ENCODE measurements at places on chromosomes 6 and 20.
A peak's percentile ranks its signal among the peaks of the same experiment; 100 is the strongest.

DNA sequence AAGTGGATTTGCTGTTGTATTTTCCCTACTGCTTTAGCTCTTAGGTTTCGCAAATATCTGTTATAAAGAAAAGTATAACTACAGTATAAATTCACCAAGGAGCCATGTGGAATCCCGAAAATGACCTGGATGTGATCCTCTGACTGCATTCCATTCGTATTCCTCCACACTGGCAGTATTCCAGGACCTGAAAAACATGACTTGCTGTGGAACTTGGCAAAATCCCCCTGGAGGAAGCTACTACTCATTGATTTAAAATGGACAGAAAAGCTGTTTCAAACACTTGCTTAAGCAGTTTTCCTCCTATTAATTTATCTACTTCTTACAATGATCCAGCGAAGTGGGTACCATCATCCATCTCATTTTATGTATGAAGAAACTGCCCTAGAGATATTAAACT is 13.3 kb upstream of the ENPP5 start:
- DNase-seq = peak; percentile 26

DNA sequence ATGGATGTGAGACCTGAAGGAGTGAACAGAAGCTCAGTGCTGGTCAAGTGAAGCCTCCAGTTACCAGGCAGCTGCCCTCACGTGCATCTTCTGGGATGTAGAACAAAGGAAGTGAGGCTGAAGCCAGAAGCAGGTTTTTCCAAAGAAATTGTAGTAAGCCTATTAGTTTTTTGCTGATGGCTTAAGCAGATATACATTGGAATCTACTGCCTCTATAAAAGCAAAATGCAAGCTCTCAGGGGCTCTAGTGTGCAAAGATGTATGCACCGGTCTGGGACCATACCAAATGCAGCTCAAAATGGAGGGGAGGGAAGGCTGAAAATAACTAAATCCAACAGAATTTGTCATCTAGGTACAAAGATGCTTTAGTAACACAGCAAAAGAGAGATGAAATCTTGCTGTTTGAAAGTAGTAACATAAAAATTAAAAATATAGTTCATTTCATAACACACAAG is 77.0 kb downstream of the DTNBP1 start:
- no peak for DNase-seq

- no peak for DNase-seq
Observed at GRCh38 chr20:25179439-25180089, 15.9 kb upstream of the ENTPD6 start.

GRCh38 chr20:62523473-62524203 is 47.8 kb upstream of the GATA5 start:
- DNase-seq = peak; percentile 49

DNA sequence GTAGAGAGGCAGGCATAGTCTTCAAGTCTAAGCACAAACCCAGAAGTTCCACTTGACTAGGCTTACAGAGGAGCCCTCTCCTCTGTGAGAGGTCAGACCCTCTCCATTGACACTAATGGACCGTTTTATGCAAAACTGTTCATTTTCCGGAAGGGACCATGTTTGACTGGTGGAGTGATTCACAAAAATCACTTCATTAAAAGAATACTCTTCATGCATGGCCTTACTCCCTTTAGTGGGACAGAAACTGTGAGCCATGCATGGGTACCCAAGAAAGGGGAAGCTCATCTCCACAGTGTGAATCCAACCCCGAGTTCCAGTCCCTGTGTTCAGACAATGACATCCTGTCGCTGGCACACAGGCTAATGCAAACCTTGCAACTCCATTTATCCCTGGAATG is 63.2 kb downstream of the OLIG3 start:
- no peak for DNase-seq

DNA sequence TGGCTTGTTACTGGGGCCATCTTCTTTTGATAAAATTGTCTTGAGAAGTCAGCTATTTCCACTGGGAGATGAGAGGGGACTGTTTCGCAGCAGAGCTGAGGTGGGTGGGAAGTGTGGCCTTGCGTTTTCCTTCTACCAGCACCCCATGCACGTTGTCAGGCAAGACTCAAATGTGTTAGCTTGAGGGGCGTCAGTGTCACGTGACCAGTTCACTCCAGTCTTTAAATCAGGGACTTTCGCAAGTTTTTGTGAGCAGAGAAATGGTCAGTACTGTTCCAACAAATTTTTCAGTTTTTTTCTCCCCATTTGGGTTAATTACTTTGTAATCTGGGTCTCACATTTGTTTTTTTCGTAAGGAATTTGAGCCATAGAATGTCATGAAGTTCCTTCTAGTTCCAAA is 20.7 kb upstream of the ADRM1 start:
- no peak for DNase-seq

- DNase-seq = no peak
Observed at GRCh38 chr6:147759093-147759492, 250.6 kb downstream of the SAMD5 start.

- no peak for DNase-seq
Observed at GRCh38 chr6:121901432-121901831, 466.0 kb downstream of the GJA1 start.

DNA sequence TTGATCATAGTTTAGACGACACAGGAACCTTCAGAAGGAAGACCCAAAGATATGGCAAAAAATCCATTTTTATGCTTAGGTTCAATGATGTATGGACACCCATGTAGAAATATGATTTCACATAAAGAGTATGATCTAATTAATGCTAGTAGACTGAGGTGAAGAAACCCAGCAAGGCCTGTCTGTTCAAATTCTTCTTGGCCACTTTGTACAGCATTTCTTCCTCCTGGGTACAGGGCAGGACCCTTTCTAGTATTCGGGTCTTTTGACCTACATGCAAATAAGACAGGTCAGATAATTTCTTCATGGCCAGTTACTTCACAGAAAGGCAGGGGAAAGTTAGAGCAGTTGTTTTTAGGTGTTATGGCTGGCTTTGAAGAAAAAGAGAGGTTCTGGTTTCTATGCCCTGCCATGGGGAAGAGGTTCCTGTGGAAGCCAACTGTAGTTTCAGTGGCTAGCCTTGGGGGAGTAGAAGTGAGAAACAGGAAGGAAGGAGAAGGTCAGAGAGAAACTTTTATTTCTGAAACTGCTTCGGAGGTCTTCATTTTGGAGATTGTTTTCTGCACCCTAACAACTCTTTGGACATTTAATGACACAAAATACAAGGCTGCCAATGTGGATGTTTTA is 208.3 kb downstream of the PTPRK start:
- DNase-seq = no peak

- DNase-seq = peak; percentile 66
Observed at GRCh38 chr20:39661833-39662232, 699.7 kb downstream of the DHX35 start.

GRCh38 chr6:166366921-166367320 is 15.8 kb downstream of the MPC1 start:
- DNase-seq = no peak

- peak; percentile 12 for DNase-seq
Observed at GRCh38 chr20:41696428-41696827, 78.3 kb upstream of the CHD6 start.

- no peak for DNase-seq
Observed at GRCh38 chr20:56381501-56381900, 10.5 kb downstream of the AURKA start.

DNA sequence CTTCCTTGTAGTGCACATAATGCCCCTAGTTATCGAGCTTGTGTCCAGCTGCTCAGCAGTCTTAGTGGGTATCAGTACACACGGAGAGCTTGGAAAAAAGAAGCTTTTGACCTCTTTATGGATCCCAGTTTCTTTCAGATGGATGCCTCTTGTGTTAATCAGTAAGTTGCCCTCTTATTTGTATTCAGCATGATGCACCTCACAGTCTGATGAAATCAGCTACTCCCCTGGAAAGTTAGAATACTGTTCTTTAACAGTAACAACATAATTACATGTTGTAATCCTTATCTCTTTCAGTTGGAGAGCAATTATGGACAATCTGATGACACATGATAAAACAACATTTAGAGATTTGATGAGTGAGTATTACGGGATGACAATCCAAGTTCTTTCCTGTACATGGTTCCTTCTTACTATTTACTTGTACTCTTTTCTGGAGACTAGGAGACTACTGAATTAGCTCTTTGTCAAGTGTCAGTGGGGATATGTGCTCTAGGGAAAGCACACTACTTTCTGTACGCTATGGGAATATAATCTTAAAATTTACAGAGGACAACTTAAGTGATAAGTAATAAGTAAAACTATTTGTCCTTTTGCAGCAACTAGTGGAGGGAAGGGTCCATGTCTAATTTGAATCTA is 39.1 kb downstream of the PGM3 start:
- DNase-seq = no peak

DNA sequence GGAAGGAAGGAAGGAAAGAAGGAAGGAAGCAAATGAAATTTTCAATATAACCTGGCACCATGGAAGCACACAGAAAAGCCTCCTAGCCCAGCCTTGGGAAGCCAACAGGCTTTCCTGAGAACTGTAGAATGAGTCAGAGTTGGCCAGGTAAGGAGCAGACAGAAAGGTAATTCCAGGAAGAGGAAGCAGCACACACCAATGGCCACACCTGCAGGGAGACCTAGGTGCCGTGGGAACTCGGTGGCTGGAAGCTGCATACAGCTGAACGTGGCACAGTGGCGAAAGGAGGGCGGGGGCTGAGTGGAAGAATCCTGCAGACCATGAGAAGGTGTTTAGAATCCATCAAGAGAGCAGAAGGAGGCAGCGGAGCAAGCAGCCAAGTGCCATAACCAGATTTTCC is 224.8 kb upstream of the RREB1 start:
- no peak for DNase-seq

- DNase-seq = no peak
Observed at GRCh38 chr6:111411046-111411445, 72.0 kb downstream of the REV3L start.

- DNase-seq = peak; percentile 19
Observed at GRCh38 chr6:7086488-7086887, 21.3 kb upstream of the RREB1 start.

GRCh38 chr6:110575925-110576463 is 99.6 kb upstream of the SLC22A16 start:
- DNase-seq = no peak

- no peak for DNase-seq
Observed at GRCh38 chr6:121951123-121951522, 448.3 kb upstream of the HSF2 start.

DNA sequence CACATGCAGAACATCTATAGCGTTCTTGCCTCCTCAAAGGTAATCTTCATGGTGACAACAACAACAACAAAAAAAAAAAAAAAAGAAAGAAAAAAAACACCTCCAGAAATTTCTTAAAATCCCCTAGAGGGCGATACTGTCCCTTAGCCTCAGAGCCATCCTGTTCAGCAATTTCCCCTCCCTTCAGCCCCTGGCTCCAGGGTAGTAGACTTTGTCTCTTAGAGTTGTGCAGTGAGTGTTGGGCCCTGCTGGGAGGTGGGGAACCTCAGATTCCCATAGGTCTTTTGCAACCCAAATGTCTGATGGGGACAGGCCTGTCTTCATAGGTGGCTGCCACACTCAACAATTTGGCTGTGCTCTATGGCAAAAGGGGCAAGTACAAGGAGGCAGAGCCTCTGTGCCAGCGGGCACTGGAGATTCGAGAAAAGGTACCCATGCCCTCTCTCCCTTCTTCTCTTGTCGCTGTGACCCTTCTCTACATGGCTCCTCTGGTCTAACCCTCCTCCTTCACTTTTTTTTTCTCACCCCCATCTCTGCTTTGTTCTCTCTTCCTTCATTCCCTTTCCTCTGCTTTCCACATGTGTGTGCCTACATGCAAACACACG is 6.0 kb upstream of the PTK7 start:
- peak; percentile 40 for DNase-seq

All from A172 (cell line).